Left lung (tissue), 14 donors: ENCODE measurements at places on chromosomes 11 and 22. TPM values are rescaled to one million over a fixed set of nuclear protein-coding genes. Genes with fewer than 3 reads are reported as not detected.

- no peak for DNase-seq
Measured at GRCh38 chr11:126548581-126549550, 193.4 kb downstream of the ST3GAL4 start.

DNA sequence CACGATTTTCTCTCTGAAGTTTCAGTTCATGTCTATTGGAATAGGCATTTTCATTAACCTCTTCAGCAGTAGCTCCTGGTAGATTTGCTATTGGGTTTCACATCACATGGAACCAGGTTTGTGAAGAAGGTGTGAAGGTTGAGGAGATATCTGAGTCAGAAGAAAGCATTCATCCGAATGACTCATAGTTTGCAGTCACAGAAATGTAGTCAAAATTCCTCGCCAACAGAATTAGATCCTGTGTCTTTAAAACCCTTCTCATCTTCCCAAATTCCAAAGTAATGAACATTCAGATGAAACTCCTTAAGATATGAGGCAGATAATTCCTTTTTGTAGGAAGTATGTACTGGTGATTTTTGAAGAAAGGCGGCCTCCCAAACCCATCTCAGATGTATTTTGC lies 125.0 kb upstream of the LARGE1 start:
- no peak for DNase-seq

DNA sequence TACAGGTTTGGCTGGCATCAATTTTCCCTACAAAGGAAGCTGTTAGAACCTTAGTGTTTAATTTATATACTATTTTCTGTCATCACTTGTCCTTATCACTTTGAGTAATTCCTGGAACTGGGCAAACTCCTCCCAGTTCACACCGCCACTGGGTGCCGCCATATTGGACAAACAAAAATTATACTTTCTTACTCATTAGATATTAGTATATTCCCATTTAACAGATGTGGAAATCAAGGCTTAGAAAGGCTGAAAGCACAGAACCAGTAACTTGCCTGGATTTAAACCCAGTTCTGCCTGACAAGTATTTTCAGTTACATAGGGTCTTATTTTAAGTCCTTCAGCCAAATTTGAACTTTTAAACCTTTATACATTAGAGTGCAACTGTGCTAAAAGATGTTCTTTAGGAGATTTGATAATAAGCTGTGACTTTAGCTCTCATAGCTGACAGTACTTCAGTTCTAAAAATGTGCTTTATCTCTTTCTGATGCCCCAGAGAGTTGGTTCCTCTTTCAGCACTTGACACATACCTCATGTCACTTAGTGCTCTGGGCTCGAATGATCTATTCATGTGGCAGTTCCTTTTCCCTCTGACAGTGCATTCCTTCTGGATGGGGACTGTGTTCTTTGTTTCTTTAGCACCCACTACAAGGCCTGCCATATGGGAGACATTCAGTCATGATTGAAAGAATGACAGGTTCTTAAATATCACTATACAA lies 25.4 kb downstream of the COA4 start:
- DNase-seq = no peak

DNA sequence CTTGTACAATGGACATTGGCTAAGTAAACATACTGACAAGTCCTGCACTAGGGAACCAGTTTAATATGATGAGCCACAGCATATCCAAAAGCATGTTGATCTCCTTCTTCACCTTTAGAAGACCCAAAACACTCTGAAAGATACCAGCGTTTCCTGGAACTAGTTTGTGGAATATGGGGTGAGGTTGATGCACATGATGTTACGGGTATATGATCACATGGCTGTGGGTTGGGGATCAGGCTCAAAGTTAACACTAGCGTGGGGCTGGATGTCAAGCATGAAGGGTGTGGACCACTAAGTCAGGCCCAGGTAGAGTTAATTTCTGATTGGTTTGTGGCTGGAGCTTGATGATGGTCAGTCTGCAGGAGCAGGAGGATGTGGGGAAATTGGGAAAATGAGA lies 9.0 kb downstream of the IGLL5 start:
- DNase-seq = no peak

- no peak for DNase-seq
Measured at GRCh38 chr11:32116668-32117067, 25.8 kb downstream of the RCN1 start.

- DNase-seq = no peak
Measured at GRCh38 chr11:5291207-5291838, 10.4 kb downstream of the OR51B4 start.

DNA sequence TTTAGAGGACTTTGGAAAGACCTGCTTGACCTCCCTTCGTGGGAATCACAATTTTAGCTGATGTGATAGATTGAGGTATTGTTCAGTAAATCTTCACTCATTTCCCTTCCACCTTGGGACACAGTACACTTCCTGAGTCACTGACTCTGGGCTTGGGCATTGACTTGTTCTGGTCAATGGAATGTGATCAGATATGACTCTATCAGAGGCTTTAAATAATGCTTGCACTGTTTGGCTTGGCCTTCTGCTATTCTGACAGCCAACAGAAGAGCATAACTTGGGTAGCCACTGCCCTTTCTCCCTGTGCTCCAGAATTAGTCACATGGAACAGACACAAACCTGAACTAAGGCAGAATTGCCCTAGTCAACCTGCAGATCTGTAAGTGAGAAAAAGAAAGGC lies 12.5 kb downstream of the PRR5L start:
- DNase-seq = no peak

GRCh38 chr22:37232140-37232998 lies 11.7 kb downstream of the RAC2 start:
- no peak for DNase-seq

GRCh38 chr11:396948-397548 lies 3.0 kb downstream of the PKP3 start:
- no peak for DNase-seq

- peak; percentile 21 for DNase-seq
Measured at GRCh38 chr11:1197431-1197885, 25.4 kb upstream of the MUC5B start.

DNA sequence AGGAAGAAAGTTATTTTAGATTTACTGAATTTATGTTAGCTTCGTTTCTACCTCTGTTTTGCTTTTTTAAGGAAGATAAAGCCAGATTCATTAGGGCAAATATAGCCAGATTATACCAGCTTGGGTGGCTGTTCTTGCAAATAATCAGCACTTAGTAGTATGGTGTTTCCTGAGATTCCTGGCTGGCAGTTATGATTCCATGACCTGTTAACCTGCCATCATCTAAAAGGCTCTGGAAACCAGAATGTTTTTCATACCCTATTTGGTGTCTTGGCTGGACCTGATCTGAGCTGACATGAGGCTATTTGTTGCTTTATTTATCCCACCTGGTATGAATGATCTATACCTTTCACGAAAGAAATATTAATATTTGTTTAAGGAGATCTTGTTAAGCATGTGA lies 82.7 kb upstream of the HORMAD2 start:
- DNase-seq = no peak

- DNase-seq = no peak
Measured at GRCh38 chr11:12272821-12273617, 104.4 kb upstream of the PARVA start.

DNA sequence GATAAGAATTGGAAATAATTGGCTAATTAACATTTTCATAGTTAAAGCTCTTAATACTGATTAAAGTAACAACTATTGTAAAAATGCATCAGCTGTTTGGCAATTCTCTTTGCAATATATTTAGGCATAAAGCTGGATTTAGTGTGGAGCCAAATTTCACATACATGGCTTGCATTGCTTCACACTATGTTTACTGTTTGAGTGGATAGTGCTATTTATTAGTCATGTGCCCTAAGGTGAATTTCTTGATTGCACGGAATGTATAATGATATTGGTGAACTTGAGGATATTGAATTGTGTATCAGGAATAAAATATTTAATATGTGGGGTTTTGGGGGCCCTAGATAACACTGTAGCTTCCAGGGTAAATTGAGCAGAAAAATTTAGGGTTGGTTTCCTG lies 100.9 kb downstream of the AASDHPPT start:
- no peak for DNase-seq

GRCh38 chr22:39567135-39567946 lies 3.2 kb upstream of the CACNA1I start:
- no peak for DNase-seq

DNA sequence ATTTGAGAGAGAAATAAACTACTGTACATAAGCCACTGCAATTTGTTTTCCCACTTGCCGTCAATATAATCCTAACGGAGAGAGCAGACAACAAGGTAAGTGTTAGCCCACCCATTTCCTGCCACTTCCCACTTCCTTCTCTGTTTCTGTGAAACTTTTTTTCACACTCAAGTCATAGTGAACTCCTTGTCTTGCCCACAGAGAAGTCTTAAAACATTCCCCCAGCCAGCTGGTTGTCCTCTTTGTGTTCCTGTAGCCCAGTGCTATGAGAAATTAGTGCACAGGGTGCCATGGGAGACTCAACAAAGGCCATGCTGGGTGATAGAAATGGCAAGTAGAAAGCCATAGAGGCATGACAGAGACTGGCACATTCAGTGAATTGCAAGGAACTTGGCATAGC lies 208.6 kb downstream of the BLID start:
- DNase-seq = no peak

DNA sequence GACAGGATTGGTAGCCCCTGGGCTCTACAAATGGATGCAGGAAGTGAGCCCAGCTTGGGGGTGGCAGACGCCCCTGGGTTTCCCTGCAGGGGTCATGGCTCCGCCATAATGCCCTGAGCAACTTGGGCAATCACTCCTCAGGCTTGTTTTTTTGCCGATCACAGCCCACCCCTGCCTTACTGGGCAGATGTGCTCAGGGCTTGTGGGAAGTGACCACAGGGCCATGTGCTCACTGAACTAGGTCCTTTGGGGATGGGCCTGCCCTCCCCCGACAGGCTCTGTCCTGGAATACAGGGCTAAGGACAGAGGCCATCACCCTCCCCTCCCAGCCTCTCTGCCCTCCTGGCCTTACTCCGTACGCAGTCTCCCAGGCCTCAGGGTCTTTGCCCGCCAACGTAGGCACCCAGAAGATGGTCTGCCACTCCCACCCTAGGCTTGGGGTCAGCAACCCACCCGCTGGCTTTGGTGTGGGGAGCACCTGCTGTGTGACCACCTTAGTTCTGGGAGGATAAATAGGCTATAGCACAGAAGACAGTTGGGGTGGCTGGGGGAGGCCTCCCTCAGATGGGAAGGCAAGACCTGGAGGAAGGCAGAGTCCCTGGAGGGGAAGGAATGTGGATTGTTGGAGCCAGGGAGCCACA lies 3.8 kb downstream of the RPLP2 start:
- DNase-seq = no peak

DNA sequence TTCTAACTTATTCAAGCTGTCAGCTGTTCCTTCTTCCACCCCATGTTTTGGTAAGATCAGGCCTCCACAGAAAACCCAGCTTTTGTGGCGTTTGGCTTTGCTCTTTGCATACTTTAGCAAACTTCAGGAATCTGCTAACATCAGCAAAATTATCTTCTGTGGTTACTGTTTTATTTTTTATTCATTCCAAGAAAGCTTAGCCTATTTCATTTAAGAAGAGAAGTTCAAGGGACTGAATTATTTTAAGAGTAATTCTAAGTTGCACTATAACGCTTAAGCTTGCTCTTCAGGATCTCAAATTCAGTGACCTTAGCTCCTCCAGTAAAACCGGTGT lies 1.1 kb downstream of the JHY start:
- no peak for DNase-seq

GRCh38 chr22:42294034-42294985 lies 23.9 kb upstream of the TCF20 start:
- no peak for DNase-seq

GRCh38 chr22:19704355-19705015 lies 9.8 kb upstream of the SEPTIN5 start:
- DNase-seq = no peak

DNA sequence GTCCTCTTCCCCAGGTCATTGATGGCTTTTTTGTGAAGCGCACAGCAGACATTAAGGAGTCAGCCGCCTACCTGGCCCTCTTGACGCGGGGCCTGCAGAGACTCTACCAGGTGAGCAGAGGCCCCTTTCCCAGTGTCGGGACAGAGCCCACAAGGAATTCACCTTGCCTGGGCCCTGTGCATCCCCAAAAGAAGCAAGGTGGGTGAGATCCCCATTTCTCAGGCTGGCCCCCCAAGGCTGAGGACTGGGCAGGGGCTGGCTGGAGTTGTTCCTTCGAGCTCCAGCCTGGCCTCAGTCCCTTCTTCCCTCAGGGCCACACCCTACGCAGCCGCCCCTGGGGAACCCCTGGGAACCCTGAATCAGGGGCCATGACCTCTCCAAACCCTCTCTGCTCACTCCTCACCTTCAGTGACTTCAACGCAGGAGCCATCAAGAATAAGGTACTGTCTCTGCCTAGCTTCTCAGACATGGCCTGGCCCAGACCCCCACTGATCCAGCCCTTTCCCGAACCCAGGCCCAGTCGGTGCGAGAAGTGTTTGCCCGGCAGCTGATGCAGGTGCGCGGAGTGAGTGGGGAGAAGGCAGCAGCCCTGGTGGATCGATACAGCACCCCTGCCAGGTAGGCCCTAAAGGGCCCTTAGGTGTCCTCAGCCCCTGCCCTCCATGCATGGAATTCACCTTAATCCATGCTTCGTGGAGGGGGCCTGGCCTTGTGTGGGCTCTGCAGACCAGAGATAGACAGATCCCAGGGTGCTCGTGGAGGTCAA lies 4.7 kb downstream of the MUS81 start:
- DNase-seq = no peak

DNA sequence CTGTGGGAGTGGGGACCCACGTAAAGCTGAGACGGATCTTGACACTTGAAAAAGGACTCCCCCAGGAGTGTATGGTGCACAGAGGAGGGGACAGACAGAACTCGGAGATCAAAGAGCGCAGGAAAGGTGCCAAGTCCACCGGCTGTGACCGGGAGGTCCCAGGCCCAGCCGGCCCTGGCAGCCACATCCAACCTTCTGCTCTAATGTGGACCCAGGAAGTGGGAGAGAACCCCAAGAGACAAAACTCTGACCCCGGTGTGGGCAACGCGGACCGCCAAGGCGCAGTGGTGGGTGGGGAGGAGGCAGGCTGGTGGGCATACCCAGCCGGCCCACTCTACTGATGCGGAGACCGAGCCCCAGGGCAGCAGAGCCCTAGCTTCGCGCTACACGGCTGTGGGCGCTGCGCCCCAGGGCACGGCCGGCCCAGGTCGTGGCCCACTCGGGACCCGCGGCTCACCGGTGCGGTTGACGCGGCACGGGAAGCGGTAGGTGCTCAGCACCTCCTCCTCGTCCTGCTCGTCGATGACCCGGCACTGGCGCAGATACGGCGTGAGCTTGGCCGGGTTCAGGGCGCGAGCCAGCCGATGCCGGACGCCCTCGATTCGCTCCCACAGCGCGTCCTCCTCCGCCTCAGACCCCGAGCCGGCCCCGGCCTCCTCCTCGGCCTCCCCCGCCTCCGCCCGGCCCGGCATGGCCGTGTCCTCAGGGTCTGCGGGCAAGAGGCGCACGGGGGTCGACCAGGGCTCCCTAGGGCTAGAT lies 527 bp downstream of the CARD10 start:
- DNase-seq = no peak

Gene PARVG
- polyA plus RNA-seq = 3.2 TPM

Gene MS4A3
- 0.99 TPM for polyA plus RNA-seq

Gene IL10RA
- polyA plus RNA-seq = 5.1 TPM

Gene APOL1
- polyA plus RNA-seq = 14.3 TPM

Gene C11orf65
- 2.7 TPM for polyA plus RNA-seq

Gene NXPE4
- not detected for polyA plus RNA-seq

Gene MS4A6A
- polyA plus RNA-seq = 27.6 TPM

Gene THAP7
- polyA plus RNA-seq = 20.6 TPM

Gene MMP8
- not detected for polyA plus RNA-seq

Gene TEX54
- polyA plus RNA-seq = not detected
